ENCODE measurements at places on chromosomes 4 and X.

DNA sequence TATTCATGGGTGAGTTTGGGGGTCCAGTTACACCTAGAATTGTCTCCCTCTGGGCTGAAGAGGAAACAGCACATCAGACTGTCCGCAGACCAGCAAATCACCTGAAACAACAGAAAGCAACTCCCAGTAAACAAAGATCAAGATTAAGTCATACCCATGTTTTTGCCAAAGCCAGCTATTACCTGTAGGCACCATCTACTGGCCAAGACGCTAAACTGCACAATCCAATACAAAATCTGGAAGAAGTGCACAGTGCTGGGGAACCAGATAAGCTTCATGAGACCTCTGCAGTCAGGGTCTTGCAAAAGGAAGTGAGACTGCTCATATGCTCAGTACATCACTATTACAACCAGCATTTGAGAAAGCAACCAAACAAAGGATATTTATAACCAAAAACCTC, 157.5 kb upstream of the ITM2A start:
- no peak for DNase-seq

- DNase-seq = no peak
Observed at GRCh38 chrX:44101281-44101680, 128.1 kb upstream of the NDP start.

GRCh38 chr4:88957570-88957969, 99.4 kb downstream of the FAM13A start:
- DNase-seq = no peak

DNA sequence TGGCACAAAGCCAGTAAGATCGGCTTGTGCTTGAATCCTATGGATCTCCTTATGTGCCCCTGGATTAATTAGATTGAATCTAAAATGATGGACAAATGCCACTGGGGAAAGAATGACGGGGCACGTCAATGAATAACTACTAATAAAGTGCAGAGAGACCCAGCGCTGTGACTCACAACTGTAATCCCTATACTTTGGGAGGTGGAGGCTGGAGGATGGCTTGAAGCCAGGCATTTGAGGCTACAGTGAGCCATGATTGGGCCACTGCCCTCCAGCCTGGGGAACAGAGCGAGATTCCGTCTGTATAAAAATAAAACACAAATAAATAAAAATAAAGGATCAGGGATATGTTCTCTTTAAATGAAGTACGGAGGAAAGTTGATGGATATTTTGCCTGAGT, 179.4 kb downstream of the DCHS2 start:
- DNase-seq = no peak

DNA sequence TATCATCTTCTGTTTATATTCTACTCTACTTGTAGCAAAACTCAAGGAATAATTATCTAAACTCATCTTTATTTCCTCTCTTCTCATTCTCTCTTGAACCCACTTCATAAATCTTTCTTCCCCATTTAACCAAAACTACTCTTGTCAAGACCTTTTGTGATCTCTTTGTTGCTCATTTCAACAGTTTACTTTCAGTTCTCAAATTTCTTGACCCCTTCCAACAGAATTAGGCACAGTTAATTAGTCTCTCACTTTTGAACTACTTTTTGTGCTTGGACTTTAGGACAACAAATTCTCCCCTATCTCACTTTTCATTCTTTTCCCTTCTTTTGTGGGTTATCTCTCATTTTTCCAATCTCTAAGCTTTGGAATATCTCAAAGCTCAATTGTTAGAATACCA, 27.4 kb upstream of the CAMK2D start:
- no peak for DNase-seq

- no peak for DNase-seq
Observed at GRCh38 chr4:31005037-31005436, 284.9 kb downstream of the PCDH7 start.

DNA sequence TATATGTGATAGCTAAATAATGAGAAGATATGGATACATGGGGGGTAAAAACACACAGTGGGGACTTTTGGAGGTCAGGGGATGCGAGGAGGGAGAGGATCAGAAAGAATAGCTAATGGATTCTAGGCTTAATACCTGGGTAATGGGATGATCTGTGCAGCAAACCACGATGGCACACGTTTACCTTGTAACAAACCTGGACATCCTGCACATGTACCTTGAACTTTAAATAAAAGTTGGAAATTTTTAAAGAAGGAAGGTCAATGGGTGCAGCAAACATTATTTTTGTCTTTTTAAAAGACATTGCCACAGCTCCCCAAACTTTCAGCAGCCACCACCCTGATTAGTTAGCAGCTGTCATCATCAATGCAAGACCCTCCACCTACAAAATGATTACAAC, 29.7 kb upstream of the UGT2B15 start:
- DNase-seq = no peak

- no peak for DNase-seq
Observed at GRCh38 chr4:61359301-61359700, 159.2 kb downstream of the ADGRL3 start.
